ENCODE measurements at places on chromosomes 2 and 18.

GRCh38 chr2:169018390-169018789 lies 12.7 kb downstream of the ABCB11 start:
- DNase-seq: no peak

- DNase-seq: no peak
Measured at GRCh38 chr2:207565736-207566500, 36.2 kb downstream of the CREB1 start.

DNA sequence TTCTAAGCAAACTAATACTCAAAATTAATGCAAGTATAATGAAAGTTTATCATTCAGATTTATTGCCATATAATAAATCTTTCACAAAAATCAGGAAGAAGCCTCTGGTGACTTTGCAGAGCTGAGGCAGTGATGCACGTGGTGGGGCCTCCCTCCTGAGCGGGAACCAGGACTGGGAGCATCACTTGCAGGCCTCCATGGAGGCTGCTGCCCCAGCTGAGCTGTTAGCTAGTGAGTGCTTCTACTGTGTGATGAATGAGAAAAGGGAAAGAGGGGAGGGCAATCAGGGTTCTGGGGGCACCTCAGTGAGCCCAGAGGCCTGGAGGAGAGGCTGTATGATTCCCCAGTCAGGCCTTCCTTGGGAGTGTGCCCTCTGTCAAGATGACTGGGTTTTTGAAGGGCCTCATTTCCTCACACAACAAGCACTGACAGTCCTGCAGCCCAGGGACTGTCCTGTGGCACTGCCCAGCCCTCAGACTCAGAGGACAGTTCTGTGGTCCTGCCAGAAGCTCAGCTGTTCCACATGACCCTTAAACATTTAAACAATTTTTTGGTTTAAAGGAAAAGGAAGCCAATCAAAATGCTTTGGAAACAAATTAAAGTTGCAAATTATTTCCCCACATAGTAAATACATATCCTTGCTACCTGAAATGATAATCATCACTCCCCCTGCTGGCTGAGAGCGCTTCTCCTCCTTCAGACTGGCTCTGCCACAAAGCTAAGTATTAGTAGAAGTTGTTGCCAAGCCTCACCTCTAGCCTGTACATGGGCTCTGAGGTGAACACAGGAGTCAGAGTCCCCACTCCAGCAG lies 90.9 kb upstream of the SMAD7 start:
- DNase-seq: no peak

GRCh38 chr2:203824603-203825002 lies 43.0 kb upstream of the CTLA4 start:
- no peak for DNase-seq

DNA sequence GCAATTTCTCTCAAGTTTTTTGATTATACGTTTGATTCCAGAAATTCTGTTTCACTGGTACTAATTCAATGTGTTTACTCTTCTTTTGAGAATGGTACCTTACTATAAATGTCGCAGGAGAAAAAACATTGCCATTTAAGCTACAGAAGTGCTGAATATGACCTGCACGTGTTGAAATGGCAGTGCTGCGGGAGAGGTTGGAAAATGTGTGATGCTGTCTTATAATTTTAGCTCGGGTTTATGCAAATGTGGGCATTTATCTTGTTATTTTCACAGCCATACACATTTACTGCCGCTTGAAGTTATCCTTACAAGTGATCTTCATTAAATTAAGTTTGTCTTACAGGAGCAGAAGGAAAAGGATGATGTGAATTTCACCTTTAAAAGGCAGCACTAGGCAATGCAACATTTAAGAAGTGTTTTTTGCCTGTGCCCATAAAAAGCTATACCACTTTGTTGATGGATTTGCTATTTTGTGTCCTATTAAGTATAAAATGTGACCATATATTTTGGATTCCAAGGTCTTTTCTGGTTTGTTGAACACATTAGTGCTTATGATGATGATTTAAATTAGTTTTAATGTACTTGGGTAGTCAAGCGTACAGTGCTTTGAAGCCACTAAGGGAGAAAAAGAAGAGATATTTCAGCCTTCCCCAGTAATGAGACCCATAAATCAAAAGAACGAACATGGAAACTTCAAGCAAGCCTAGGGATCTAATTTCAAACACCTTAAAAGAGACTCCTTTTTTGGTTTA lies 112.1 kb downstream of the LTBP1 start:
- no peak for DNase-seq
